ENCODE measurements at places on chromosomes 13 and 19. TPM values are rescaled to one million over a fixed set of nuclear protein-coding genes. Genes with fewer than 3 reads are reported as not detected.

LILRA1 gene
- total RNA-seq = not detected

NTF4 gene
- 14.0 TPM for total RNA-seq

VSTM2B gene
- not detected for total RNA-seq

PDX1 gene
- not detected for total RNA-seq

YIF1B gene
- total RNA-seq = 33.6 TPM

TEX101 gene
- not detected for total RNA-seq

ANGPTL4 gene
- not detected for total RNA-seq

LGALS4 gene
- 2.2 TPM for total RNA-seq

NMRK2 gene
- not detected for total RNA-seq

GJB2 gene
- total RNA-seq = 5.5 TPM

TNNT1 gene
- total RNA-seq = 228 TPM

- H3K27ac ChIP-seq = no peak overlapping the region
- H3K4me3 ChIP-seq = no peak overlapping the region
- DNase-seq = no peak
- no peaks in the 10 kb centered on the region for H3K36me3 ChIP-seq
- H3K4me1 ChIP-seq = peaks cover 4% of the 10 kb centered on the region
Measured at GRCh38 chr19:11539495-11540365, 1.1 kb downstream of the CNN1 start.

DNA sequence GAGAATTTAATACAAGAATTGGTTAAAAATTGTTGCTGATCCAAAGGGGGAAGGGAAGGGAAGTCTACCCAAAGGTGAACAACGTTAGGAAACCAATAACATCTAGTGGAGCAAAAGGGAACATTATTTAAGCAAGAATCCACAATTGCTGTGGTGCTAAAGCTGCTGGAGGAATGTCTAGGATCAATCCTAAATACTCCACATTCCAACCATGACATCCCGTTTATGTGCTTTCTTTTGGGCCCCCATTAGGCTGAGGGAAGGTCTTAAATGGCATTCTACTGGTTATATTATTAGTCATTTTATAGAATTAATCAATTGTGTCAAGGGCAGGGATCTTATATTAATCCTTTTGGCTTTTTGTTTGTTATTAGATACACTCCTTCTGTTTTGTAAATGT is 39.9 kb upstream of the VWA8 start:
- no peak overlapping the region for H3K4me3 ChIP-seq
- no peaks in the 10 kb centered on the region for H3K36me3 ChIP-seq
- no peaks in the 10 kb centered on the region for H3K27me3 ChIP-seq
- no peak overlapping the region for H3K27ac ChIP-seq
- DNase-seq = no peak

GRCh38 chr19:50490991-50491472 is 14.4 kb upstream of the GARIN5A start:
- H3K36me3 ChIP-seq = no peaks in the 10 kb centered on the region
- no peaks in the 10 kb centered on the region for H3K27me3 ChIP-seq
- H3K4me1 ChIP-seq = no peaks in the 10 kb centered on the region
- no peak for DNase-seq

DNA sequence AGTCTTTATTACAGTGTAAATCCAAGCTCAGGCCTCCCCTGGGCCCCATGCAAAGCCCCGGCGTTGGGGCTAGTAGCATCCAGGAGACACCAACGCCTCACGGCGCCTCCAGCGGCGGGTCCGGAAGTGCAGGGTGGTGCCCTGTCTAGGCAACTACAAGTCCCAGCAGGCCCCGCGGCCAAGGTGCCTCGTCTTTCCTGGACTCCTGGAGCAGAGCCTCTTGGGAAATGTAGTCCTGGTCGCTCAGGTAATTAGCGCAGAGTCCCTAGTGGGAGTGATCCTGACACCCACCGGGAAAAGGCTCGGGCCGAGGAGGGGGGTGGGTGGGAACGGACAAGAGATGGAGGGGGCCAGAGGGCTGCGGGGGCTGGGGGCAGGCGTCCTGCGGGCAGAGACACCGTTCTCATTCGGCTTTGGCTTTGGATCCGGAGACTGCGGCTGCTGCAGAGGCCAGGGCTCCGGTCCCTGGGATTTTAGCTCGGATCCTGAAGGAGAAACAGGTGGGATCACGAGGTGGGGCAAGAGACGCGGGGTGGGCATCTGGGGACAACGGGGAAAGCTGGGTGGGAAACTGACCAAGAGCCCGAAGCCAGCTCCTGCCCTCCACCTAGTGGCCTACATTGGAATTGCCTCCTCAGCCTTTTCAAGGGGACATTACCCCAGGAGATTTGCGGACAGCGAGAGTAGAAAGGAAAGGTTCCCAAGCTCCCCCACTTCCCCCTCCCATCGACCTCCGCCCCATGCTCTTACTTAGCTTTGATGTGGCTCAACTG is 11.4 kb downstream of the RTN2 start:
- no peaks in the 10 kb centered on the region for H3K4me1 ChIP-seq
- H3K27me3 ChIP-seq = no peaks in the 10 kb centered on the region
- H3K36me3 ChIP-seq = no peaks in the 10 kb centered on the region
- H3K4me3 ChIP-seq = peak overlapping the region; percentile 62
- DNase-seq = peak; percentile 91

DNA sequence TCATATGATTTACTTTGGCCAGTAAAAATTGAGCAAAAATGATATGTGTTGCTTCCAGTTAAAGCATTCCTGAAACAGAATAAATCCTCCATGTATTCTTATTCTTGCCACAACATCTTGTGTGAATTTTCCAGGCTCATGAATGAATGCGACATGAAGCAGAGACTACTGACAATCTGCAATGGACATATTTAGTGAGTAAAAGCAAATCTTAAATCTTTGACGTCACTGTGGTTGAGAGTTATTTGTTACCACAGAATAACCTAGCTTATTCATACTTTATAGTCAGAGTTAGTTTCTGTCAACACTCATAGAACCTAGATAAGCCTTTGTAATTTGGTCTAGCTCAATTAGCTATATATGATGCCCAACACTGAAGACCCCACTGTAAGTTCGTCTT is 1443.1 kb downstream of the PCDH9 start:
- H3K4me1 ChIP-seq = no peaks in the 10 kb centered on the region
- no peak overlapping the region for H3K27ac ChIP-seq
- no peak for DNase-seq
- H3K36me3 ChIP-seq = no peaks in the 10 kb centered on the region
- no peak overlapping the region for H3K4me3 ChIP-seq
- H3K27me3 ChIP-seq = no peaks in the 10 kb centered on the region

GRCh38 chr19:17720440-17720839 is 1.2 kb downstream of the MAP1S start:
- H3K27me3 ChIP-seq = no peaks in the 10 kb centered on the region
- no peak overlapping the region for H3K27ac ChIP-seq
- DNase-seq = no peak
- H3K36me3 ChIP-seq = no peaks in the 10 kb centered on the region
- peak overlapping the region; percentile 93 for H3K4me3 ChIP-seq

GRCh38 chr19:33040994-33041827 is 23.5 kb downstream of the RHPN2 start:
- no peaks in the 10 kb centered on the region for H3K27me3 ChIP-seq
- DNase-seq = peak; percentile 86
- peak overlapping the region; percentile 98 for H3K27ac ChIP-seq
- H3K4me1 ChIP-seq = peaks cover 62% of the 10 kb centered on the region
- peaks cover 17% of the 10 kb centered on the region for H3K36me3 ChIP-seq

- peak; percentile 0 for DNase-seq
- no peaks in the 10 kb centered on the region for H3K4me1 ChIP-seq
- H3K27ac ChIP-seq = no peak overlapping the region
- no peak overlapping the region for H3K4me3 ChIP-seq
- no peaks in the 10 kb centered on the region for H3K36me3 ChIP-seq
Measured at GRCh38 chr13:93603043-93603442, 376.4 kb downstream of the GPC6 start.

- DNase-seq = peak; percentile 44
- peaks cover 24% of the 10 kb centered on the region for H3K4me1 ChIP-seq
- peak overlapping the region; percentile 79 for H3K27ac ChIP-seq
- peak overlapping the region; percentile 68 for H3K4me3 ChIP-seq
- no peaks in the 10 kb centered on the region for H3K27me3 ChIP-seq
- no peaks in the 10 kb centered on the region for H3K36me3 ChIP-seq
Measured at GRCh38 chr13:49791315-49791710, 1.2 kb downstream of the KPNA3 start.

DNA sequence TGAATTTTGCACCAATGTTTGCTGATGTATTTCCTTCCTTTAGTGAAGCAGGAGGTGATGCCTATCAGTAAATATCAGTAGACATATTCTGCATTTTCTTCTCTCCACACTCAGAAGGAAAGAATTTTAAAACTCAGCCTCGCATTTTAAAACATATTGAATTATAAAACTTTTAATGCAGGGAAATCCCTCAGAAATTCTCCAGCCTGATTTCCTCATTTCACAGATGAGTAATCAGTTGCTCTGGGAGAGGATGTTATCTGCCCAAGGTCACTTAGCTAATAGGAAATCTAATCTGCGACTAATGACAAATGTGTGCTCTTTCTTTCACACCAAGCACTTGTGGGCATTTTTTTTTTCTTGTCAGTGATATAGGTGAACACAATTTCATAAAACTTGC is 320.6 kb downstream of the ITGBL1 start:
- 0 out of 2 replicates have a peak, but pooled peaks cover 6% of the 10 kb centered on the region for H3K4me1 ChIP-seq
- no peaks in the 10 kb centered on the region for H3K36me3 ChIP-seq
- no peak overlapping the region for H3K27ac ChIP-seq
- no peaks in the 10 kb centered on the region for H3K27me3 ChIP-seq
- DNase-seq = no peak

DNA sequence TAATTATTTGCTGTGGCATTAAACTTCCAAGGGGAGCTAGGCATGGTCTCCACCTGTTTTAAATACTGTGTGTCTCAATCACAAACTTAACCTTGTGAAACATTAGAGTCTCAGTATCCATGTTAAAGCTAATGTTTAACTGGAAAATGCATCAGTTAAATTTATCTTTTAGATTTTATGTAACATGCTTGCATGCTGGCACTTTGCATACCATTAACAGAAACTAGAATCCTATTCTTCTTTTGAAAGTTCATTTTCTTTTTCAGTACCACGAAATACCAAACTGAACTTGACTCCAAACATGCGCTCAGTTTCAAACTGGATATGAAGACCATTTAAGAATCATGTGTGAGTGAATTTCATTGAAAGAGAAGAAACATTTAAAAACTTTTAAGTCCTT is 328.9 kb upstream of the SLC10A2 start:
- no peaks in the 10 kb centered on the region for H3K4me1 ChIP-seq
- no peak overlapping the region for H3K27ac ChIP-seq
- no peaks in the 10 kb centered on the region for H3K36me3 ChIP-seq
- no peaks in the 10 kb centered on the region for H3K27me3 ChIP-seq
- no peak for DNase-seq
- H3K4me3 ChIP-seq = no peak overlapping the region

- no peaks in the 10 kb centered on the region for H3K27me3 ChIP-seq
- no peaks in the 10 kb centered on the region for H3K36me3 ChIP-seq
- no peak overlapping the region for H3K4me3 ChIP-seq
- H3K4me1 ChIP-seq = peaks cover 12% of the 10 kb centered on the region
- DNase-seq = no peak
- no peak overlapping the region for H3K27ac ChIP-seq
Measured at GRCh38 chr19:53782698-53783097, 41.4 kb downstream of the NLRP12 start.

- no peaks in the 10 kb centered on the region for H3K27me3 ChIP-seq
- H3K36me3 ChIP-seq = no peaks in the 10 kb centered on the region
- H3K4me3 ChIP-seq = no peak overlapping the region
- no peak overlapping the region for H3K27ac ChIP-seq
- peaks cover 12% of the 10 kb centered on the region for H3K4me1 ChIP-seq
Measured at GRCh38 chr13:27306364-27306763, 35.7 kb downstream of the RASL11A start.

DNA sequence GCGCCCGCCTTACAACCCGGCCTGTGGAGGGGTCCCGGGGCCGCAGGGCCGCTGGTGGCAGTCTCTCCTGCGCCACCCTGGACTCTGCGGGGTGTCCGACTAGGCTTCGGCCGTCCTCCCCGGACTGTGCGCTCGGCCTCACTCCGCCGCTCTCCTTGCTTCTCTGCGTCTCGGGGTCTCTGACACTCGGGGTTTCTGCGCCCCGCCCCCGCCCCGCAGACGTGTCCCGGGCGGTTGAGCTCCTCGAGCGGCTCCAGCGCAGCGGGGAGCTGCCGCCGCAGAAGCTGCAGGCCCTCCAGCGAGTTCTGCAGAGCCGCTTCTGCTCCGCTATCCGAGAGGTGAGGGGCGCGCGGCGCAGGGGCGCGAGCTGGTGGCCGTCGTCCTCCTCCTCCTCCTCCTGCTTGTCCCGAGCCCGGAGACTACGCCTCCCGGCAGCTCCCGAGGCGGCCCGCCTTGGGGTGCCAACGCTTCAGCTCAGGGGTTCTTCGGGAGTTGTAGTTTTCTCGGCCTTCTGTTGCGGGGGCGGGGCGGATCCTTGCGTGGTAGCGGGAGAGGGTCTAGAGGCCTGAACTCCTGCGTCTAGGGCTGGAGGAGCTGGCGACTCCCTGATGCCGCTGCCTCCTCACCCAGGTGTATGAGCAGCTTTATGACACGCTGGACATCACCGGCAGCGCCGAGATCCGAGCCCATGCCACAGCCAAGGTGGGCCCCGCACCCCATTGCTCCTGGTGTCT is 627 bp downstream of the LIN7B start:
- H3K27ac ChIP-seq = no peak overlapping the region
- H3K27me3 ChIP-seq = peaks cover 2% of the 10 kb centered on the region
- no peaks in the 10 kb centered on the region for H3K36me3 ChIP-seq
- H3K4me3 ChIP-seq = peak overlapping the region; percentile 91
- no peak for DNase-seq
- H3K4me1 ChIP-seq = peaks cover 16% of the 10 kb centered on the region

DNA sequence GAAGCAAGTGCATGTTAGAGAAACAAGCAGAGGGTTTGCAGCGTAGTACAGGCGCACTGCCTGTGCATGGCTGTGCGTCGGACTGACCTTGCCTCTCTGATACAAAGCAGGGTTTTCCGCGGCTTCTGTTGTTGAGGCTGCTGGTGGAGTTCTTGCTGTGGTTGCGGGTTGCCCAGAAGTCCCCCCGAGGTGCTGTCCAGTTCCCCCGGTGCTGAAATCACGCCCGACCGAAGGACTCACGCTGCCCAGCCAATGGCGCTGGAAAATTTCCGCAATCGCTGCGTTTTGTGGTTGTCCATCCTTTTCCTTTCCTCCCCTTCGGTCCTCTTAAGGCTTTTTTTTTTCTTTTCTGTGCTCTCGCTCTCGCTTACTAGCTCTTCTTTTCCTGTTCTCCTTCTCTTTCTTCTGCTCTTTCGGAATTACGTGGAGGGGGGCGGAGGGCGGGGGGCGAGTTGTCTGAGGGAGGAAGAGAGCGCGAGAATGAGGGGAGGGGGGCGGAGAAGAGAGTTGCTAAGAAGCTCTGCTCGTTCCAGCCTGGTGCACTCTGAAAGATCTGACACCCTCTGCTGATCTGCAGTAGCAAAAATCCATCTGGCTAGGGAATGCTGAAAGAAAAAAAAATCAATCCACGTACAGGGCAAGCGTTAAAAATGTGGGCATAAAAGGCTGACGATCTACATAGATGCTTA is at the start of gene SLITRK1:
Gene SLITRK1 (minus strand): TSS at position 558 of the 689 bp plus-strand sequence. CDS start 967 bp downstream, outside the sequence.
- H3K27me3 ChIP-seq = no peaks in the 10 kb centered on the region
- no peak within 1 kb of the TSS for H3K4me3 ChIP-seq
- H3K36me3 ChIP-seq = no peaks in the 10 kb centered on the region
- H3K27ac ChIP-seq = no peak within 1 kb of the TSS

DNA sequence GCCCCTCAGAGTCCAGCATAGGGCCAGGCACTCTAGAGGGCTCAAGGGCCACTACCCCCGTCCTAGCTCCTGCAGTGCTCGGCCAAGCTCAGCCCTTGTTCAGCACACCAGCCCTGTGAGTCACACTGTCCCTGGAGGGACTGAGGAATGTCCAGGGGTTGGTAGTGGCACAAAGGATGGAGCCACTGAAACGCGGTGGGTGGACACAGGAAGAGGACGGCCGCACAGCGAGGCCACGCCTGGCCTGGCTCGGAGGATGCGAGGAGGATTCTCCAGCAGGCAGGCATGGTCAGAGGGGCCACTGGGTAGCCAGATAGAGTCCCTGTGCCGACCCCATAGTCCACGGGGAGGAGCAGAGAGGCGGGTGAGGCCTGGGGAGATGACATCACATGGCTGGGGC is 45.7 kb downstream of the C1QTNF9 start:
- no peak overlapping the region for H3K4me3 ChIP-seq
- no peaks in the 10 kb centered on the region for H3K27me3 ChIP-seq
- no peak for DNase-seq
- H3K4me1 ChIP-seq = peaks cover 11% of the 10 kb centered on the region
